ENCODE measurements at places on chromosomes 13 and 19.
A peak's percentile ranks its signal among the peaks of the same experiment; 100 is the strongest.

DNA sequence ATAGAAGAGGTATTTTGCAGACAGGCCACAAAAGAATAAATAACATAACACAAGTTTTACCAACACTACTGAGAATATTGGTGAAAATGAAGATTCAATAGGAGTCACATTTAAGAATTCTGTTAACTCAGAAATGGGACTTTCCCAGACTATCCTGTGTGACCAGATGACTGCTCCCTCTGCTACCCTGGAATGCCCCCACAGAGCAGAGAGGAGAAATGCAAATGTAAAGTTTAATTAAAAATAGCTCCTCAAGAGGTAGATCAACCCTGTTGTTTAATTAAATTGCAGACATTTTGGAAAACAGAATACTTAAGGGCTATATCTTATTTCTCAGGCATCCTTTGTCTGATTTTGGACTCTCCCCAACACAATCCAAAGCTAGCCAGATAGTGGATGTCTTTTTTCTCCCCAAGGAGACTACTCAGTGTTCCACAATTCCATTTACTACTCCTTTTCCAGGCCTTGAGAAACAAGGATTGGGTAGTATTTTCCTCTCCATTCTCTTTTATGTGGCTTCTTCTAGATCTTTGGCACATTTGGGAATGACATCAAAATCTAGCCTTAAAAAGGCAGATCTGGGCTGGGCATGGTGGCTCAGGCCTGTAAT, 104.7 kb upstream of the TSC22D1 start:
- no peak for DNase-seq

- DNase-seq: no peak
These were observed 14.3 kb upstream of the SCEL start for GRCh38 chr13:77521194-77521593.

DNA sequence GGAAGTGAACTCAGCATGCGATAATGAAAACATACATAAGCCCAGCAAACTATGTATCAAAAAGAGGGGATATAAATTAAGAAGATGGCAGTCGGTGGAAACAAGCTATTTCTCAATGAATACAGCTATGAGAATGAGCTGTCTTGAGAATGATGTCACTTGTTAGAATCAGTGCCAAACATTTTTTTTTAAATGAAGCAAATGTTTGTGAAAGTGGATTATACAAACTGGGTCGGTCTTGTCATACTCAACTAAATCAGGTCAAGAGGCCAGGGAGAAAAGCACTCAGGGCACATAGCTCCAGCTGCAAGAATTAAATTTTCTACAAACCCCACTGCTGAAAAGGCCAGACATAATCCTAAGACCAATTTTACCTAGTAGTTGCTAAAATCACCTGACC, 1048.4 kb downstream of the SLITRK1 start:
- DNase-seq: no peak

GRCh38 chr13:48542581-48543341, 9.9 kb upstream of the RCBTB2 start:
- no peak for DNase-seq

DNA sequence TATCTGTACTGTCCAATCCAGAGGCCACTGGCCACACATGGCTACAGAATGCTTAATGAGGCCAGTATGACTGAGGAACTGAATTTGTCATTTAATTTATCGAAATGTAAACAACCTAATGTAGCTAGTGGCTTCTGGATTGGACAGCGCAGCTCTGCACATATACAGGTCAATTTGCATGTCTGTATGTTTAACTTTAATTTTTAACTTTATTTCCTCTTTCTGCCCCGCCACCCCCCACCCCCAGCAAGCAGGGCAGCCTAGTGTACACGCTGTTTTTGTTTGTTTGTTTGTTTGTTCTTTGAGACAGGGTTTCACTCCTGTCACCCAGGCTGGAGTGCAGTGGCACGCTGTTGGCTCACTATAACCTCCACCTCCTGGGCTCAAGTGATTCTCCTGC, 15.5 kb downstream of the ZSWIM9 start:
- DNase-seq: no peak

DNA sequence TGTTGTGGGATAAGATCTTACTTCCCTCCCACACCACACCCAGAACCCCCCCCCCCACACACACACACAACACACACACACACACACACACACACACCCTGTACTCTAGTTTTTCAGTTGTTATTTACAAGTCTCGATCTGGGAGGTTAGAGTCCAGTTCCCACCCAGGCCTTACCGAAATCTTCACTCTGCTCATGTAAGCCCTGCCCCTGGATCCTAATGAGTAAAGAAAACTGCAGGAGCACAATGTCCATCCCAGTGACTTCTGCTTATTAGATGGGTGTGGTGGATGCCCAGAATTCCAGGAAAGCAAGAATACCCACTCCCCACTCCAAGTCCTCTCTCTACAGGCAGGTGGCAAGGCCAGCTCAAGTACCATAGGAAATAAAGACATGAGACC, 23.0 kb downstream of the STARD13 start:
- no peak for DNase-seq

GRCh38 chr19:56866538-56866937, 26.0 kb upstream of the PEG3 start:
- no peak for DNase-seq

DNA sequence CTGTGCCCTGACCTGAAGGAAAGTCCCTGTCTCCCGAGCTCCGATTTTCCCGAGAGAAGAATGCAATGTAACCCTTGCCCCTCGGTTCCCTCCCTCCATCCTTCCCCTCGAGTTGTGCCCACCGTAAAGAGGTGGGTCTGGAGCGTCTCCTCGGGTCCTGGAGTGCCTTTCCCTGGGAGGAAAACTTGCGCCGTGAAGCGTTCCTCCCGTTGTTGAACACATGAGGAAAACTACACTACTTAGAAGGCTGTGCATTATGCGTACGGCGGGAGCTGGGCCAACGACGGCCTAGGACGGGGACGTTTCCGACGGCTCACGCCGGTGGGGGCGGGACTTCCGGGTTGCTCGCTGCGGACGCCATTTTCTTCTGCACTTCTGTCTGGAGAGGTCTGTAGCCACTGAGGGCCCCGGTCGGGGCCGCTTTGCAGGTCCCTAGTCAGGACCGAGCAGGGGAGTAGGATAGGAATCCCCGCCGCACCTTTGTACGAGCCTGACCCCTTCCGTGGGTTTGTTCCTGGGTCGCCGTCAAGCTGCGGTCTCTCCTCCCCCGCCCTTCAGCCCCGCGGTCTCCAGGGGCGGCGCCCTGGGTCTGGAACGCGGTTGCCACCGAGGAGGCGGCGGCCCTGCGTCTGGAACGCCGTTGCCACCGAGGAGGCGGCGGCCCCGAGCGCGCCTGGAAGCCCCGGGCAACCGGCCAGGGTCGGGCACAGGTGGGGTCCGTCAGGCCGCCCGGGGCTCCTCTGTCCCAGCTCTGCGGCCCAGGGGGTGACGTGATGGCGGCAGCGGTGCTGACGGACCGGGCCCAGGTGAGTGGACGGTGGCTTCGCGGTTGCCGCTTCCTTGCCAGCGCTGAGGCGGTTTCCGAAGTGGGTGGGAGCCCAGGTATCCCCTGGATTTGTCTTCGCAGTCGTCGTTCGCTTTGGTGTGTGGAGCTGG, at the start of gene ZNF264:
ZNF264 (plus strand) TSS at position 360 of the 936 bp plus-strand sequence; CDS start at position 774, 414 bp downstream.
- DNase-seq: peak; percentile 84

DNA sequence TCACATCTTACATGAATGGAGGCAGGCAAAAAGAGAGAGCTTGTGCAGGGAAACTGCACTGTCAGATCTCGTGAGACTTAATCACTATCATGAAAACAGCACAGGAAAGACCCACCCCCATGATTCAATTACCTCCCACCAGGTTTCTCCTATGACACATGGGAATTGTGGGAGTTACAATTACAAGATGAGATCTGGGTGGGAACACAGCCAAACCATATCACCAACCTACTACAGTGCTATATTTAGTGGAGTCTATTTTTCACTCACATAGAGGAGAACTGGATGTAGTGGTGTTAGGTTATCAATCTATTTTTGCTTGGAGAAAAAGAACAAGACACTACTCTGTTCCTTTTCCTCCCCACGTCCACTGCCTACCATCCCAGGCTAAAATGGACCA, 276.6 kb downstream of the KCTD12 start:
- no peak for DNase-seq

DNA sequence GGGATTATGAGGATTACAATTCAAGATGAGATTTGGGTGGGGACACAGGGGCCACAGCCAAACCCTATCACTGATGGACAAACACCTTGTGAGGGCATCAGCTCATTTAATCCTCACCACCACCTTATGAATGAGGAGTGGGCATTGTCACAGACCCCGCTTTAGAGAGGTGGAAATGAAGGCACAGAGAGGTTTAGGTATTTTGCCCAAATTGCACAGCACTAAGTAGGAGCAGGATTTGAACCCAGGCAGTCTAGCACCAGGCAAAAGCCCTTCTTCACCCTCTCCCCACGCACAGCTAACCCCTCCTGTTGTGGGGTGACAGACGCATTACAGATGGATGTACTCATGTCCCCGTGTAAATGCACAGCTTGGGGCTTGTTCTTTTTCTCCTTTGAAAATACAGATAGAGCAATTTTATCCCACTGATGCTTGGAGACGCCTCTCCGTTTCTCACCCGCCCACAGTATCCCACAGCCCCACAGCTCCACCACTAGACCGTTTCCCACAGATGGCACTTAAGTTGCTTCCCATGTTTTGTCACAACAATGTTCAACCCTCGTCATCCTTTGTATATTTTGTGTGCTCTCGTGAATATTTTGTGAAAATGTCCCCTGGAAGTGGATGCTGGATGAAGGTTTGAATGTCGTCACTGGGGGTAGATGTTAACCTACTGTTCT, 48.2 kb downstream of the ANKRD10 start:
- DNase-seq: no peak

- no peak for DNase-seq
These were observed 11.1 kb upstream of the CYP2A7 start for GRCh38 chr19:40893112-40893511.

DNA sequence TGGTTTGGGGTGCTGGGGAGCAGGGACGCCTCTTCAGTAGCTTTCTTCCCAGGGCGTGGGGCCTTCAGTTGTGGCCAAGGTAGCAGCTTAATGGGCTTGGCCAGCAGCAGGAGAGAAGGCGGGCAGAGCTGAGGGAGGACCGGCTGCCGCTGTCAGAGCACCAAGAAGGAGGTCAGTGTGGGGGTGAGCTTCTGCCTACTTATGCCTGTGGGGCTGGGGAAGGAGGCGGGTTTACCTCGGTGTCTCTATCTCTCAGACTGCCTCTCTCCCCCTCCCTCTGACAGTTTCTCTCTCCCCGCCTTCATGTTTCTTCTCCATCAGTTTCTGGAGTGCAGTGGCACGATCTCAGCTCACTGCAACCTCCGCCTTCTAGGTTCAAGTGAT, at the start of gene CAPN12:
CAPN12 (minus strand) TSS at position 177 of the 384 bp plus-strand sequence. CDS start 309 bp downstream, outside the sequence.
- no peak for DNase-seq

GRCh38 chr19:19111136-19111835, 27.0 kb downstream of the TMEM161A start:
- DNase-seq: no peak

- DNase-seq: no peak
These were observed 111.0 kb downstream of the FNDC3A start for GRCh38 chr13:49086722-49087121.

DNA sequence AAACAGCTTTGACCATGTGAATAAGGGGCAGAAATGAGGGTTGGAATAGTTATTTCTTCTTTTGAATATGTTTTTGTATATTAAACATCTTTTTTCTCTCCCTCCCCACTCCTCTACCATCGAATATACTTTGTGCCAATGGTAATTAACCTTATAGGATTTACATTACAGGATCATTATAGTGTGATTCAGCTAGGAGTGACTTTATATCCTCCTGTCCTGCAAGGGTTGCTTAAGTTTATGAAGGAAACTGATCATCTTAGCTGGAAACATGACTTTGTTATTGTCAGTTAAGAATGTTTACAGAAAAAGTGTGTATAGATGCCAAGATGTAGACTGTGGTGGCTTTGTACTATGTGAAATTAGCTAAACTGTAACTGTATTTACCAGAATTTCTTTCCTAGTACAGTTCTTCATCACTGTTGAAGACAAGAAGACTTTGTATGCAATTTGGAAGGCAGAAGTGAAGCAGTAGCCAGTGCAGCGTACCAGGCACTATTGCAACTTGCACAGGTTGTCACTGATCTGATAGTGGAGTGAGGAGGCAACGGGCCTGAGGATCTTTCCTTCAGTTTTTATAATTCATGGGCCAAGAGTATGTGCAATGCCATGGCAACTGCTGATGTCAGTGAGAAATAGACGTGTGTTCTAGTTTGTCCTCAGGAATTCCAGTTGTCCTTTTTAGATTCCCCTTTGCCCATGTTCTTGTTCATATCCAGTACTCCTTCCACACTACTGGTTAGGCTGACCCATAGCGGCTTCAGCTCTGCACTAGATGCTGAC, 8.2 kb upstream of the PAN3 start:
- no peak for DNase-seq

DNA sequence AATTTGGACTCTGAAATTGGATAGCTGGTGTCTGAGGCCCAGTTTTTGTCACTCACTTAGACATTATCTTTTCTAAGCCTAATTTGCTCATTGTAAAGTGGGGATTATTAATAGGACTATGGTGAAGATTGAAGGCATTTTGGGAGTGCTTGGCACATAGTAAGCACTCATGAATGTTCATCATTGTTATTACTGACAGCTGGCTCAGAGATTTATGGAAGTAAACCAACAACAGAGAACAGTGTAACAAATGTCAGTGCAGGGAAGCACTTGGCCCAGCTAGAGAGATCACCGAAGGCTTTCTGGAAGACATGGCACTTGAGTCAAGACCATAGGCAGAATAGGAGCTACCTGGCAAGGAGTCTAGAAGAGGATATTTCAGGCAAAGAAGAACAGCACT, 92.3 kb downstream of the RFC3 start:
- DNase-seq: no peak

- DNase-seq: no peak
These were observed 30.5 kb downstream of the NFIC start for GRCh38 chr19:3396881-3397265.

- DNase-seq: no peak
These were observed 7.0 kb upstream of the LILRA1 start for GRCh38 chr19:54586397-54586796.

GRCh38 chr19:29401712-29402421, 123.9 kb upstream of the VSTM2B start:
- DNase-seq: no peak

DNA sequence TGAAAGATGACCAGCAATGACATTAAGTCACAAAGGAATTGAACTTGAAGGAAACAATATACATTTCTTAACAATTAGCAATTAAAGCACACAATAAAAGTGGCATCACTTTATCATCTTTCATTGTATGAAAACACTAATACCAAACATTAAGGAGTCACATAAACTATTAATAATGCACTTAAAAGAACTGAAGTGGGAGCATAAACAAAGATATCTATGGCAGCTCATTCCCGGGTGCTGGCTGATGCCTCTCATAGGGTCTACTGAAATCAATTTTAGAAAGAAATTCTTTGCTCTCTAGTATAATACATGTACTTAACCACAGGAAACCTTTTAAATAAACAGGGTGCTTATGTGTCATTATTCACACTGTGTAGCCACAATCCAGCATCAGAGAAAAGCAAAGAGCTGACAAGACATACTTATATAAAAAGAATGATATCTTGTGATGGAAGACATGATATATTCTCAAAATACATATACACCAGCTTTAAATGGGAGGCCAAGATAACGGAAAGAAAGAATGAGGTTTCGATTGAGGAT, 1207.8 kb downstream of the EFNB2 start:
- DNase-seq: no peak

All from activated naive CD4-positive, alpha-beta T cell (primary cell).